ENCODE measurements at places on chromosomes 6 and 20.

- H3K4me1 ChIP-seq, result peaks cover 2% of the 10 kb centered on the region
- no peak overlapping the region for H3K27ac ChIP-seq
- no peaks in the 10 kb centered on the region for H3K36me3 ChIP-seq
- DNase-seq, result no peak
Measured at GRCh38 chr20:19893356-19893755, 123.8 kb upstream of the NAA20 start.

DNA sequence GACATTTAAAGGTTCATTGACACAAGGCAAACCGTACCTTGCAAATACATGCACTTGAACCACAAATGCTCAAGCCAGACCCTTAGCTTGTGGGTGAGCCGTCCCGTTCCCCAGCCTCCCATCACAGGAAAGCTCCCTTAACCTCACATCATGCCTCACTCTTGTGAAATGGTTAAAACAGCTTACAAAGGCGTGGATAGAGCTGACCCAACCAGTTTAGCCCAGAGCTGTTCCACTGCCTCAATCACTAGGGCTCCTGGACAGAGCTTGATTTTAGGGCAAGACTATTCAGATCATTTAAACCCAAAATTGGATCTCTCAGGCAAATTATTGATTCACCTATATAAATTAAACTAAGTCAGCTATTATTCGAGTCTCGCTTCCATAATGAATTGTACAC lies 229.6 kb upstream of the TAB2 start:
- H3K4me3 ChIP-seq, result no peak overlapping the region
- H3K27ac ChIP-seq, result no peak overlapping the region
- H3K36me3 ChIP-seq, result no peaks in the 10 kb centered on the region
- H3K4me1 ChIP-seq, result peaks cover 11% of the 10 kb centered on the region
- H3K27me3 ChIP-seq, result no peaks in the 10 kb centered on the region

DNA sequence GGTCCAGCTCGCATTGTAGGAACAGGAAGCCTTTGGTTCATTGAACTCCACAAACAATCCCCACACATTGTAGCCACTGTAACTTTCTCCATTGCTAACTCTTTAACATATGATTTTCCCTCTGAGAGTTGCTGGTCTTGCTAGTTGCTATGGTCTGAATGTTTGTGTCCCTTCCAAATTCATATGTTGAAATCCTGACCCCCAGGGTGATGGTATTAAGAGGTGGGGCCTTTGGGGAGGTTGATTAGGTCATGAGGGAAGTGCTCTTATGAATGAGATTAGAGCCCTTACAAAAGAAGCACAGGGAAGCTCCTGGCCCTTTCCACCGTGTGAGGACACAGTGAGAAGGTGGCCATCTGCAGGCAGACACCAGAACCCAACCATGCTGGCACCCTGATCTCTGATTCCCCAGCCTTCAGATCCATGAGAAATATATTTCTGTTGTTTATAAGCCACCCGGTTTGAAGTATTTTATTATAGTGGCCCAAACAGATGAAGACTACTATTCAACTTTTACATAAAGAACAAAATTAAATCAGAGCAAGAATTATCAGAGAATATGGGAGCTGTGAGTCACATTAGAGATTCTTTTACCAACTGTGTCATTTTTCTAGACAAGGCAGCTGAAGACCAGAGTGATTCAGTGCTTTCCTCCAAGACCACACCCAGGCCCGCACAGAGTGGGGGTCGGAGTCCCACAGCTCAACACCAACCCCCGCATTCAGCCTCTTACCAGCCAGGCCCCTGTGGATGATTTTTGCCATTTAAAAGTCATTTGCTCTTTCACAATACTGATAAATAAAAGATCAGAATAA lies 143.0 kb downstream of the SAMD5 start:
- no peaks in the 10 kb centered on the region for H3K4me1 ChIP-seq
- H3K36me3 ChIP-seq, result no peaks in the 10 kb centered on the region
- DNase-seq, result no peak
- H3K27me3 ChIP-seq, result no peaks in the 10 kb centered on the region
- no peak overlapping the region for H3K27ac ChIP-seq

GRCh38 chr6:21277601-21278374 lies 315.8 kb upstream of the SOX4 start:
- H3K27ac ChIP-seq, result no peak overlapping the region
- no peaks in the 10 kb centered on the region for H3K27me3 ChIP-seq
- no peak overlapping the region for H3K4me3 ChIP-seq

GRCh38 chr6:41704028-41704427 lies 31.4 kb downstream of the TFEB start:
- no peaks in the 10 kb centered on the region for H3K36me3 ChIP-seq
- no peak overlapping the region for H3K4me3 ChIP-seq
- no peak for DNase-seq
- H3K4me1 ChIP-seq, result peaks cover 5% of the 10 kb centered on the region

DNA sequence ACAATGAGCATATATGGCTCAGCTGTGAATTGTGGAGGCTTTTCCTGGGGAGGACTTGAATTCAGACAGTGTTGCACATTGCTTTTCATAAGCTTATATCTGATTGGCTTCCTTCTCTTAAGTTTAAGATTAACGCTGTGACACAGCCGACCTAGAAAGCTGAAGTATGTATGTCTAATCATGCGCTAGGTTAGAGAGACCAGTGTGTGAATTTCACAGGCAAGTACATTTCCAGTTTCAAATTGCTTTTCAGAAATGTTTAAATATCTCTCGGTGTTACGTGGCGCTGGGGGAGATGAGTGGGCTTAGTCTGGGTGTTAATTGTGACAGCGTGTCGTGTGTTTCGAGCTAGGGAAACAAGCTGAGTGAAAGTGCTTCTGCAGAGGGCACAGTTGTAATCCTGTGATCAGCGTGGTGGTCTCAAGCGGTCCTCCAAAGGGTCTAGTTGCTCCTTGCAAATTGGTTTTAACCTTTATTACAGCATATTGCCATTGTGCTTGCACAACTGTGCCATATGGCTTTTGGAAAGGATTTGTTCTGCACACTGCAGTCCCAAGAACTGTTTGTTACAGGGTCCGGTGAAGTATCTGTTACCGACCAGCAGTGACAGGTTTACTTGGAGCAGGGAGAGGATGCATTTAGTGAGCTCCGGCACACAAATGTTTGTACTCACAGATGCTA lies 166.6 kb downstream of the SASH1 start:
- no peak overlapping the region for H3K27ac ChIP-seq
- H3K27me3 ChIP-seq, result no peaks in the 10 kb centered on the region
- no peak for DNase-seq
- H3K36me3 ChIP-seq, result no peaks in the 10 kb centered on the region

DNA sequence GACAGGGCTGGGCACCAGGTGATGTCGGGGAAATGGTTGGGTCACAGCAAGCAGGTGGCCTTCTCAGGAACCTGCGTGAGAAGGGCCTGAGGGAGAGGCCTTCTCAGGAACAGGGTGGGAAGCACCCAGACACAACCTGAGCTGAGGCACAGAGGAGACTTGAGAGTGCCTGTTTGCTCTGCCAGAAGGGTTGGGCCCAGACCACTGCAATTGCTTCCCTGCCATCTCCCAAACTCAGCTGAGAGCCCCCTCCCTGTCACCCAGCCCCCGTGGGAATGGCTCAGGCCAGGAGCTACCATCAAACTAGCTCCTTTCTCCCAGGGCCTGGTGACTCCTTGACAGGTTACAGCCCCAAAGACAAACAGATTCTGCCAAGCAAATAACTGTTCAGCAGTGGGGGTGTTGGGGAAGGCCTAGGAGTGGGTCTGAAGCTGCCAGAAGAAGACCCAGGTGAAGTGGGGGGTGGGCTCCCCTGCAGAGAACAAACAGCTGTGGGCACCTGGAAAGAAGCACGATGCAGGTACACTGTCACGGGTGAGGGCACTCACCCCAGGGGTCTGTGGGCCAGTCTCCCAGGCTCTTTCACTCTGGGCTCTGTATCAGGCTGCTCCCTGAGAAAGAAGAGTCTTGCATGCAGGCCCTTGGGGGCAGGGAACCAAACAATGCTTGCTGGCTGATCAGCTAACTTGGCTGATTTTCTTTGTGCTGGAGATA lies 30.4 kb upstream of the SPDEF start:
- DNase-seq, result no peak
- peaks cover 10% of the 10 kb centered on the region for H3K36me3 ChIP-seq
- no peak overlapping the region for H3K27ac ChIP-seq
- no peaks in the 10 kb centered on the region for H3K4me1 ChIP-seq
- H3K4me3 ChIP-seq, result no peak overlapping the region

DNA sequence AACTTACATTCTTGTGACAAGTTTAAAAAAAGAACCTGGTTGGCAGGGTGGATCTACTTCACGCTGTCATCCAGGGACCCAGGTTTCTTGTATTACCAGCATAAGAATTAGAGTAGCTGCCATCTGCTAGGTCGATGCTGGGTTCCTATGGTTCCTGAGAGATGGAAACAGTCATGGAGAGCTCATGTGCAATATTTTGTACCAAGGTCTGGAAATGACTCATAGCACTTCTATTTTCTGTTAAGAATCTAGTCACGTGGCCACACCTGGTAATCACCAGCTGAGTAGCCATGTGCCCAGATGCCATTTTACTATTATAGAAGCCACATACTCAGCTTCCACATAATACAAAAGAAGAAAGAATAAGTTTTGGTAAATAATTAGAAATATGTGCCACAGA lies 171.3 kb downstream of the CD83 start:
- no peak overlapping the region for H3K27ac ChIP-seq
- H3K27me3 ChIP-seq, result no peaks in the 10 kb centered on the region
- no peak overlapping the region for H3K4me3 ChIP-seq
- no peaks in the 10 kb centered on the region for H3K36me3 ChIP-seq
- no peaks in the 10 kb centered on the region for H3K4me1 ChIP-seq
- no peak for DNase-seq

GRCh38 chr20:40668449-40669228 lies 20.4 kb downstream of the MAFB start:
- no peaks in the 10 kb centered on the region for H3K27me3 ChIP-seq
- H3K27ac ChIP-seq, result no peak overlapping the region
- no peaks in the 10 kb centered on the region for H3K36me3 ChIP-seq
- no peak overlapping the region for H3K4me3 ChIP-seq

DNA sequence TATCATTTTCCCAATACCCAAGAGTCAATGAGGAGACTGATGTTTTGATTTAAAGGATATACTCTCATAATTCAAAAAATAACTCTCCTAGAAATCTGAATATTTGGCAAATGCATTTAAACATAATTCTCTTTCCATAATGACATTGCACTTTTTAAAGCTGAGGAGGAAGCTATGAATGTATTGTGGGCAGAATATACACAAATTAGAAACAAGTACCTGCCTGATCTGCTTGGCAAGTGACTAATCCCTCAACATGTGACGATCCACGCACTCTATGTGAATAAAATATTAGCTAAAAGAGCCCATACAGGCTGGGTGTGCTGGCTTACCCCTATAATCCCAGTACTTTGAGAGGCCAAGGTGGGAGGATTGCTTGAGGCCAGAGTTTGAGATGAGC lies 88.3 kb upstream of the CCDC28A start:
- H3K4me3 ChIP-seq, result no peak overlapping the region
- no peak for DNase-seq
- no peaks in the 10 kb centered on the region for H3K4me1 ChIP-seq
- H3K36me3 ChIP-seq, result no peaks in the 10 kb centered on the region
- H3K27ac ChIP-seq, result no peak overlapping the region

DNA sequence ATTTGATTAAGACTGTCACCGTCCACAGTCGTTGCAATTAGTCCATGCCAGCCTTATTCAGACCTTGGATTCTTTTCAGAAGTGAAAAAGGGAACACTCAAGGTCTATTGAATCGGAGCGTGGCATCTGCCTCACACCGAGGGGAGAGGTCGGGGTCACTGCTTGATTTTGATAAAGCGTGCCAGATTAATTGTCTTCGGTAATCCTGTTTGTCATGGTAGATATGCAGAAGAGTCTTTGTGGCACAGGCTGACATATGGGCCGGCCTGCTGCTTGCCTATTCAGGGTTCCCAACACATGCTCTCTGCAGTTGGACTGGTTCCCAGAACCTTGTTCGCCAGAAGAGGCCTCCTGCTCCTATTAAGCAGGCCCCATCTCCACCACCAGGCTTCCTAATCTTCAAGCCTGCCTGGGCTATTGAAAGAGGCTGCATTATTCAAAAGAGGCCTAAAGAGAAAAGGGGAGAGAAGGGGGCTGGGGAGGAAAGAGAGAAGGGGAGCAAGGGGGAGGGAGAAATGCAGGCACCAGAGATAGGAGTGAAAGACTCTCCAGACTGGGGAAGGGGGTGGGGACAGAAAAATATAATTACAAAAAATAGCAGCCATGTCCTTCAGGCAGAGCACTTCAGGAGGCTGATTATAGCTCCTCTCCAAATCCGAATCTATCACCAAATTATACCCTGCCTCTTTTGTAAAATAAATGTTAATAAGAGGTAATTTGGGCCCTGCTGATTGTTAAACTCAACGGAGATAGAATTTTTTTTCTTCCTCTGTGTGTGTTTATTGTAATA lies 611.3 kb downstream of the HDGFL1 start:
- H3K27me3 ChIP-seq, result no peaks in the 10 kb centered on the region
- H3K4me1 ChIP-seq, result no peaks in the 10 kb centered on the region
- no peaks in the 10 kb centered on the region for H3K36me3 ChIP-seq
- H3K4me3 ChIP-seq, result no peak overlapping the region
- peak; percentile 44 for DNase-seq
- H3K27ac ChIP-seq, result no peak overlapping the region

GRCh38 chr6:25027221-25027916 lies 91.6 kb upstream of the RIPOR2 start:
- no peak overlapping the region for H3K27ac ChIP-seq
- no peak overlapping the region for H3K4me3 ChIP-seq
- no peak for DNase-seq
- H3K4me1 ChIP-seq, result no peaks in the 10 kb centered on the region
- H3K36me3 ChIP-seq, result no peaks in the 10 kb centered on the region

DNA sequence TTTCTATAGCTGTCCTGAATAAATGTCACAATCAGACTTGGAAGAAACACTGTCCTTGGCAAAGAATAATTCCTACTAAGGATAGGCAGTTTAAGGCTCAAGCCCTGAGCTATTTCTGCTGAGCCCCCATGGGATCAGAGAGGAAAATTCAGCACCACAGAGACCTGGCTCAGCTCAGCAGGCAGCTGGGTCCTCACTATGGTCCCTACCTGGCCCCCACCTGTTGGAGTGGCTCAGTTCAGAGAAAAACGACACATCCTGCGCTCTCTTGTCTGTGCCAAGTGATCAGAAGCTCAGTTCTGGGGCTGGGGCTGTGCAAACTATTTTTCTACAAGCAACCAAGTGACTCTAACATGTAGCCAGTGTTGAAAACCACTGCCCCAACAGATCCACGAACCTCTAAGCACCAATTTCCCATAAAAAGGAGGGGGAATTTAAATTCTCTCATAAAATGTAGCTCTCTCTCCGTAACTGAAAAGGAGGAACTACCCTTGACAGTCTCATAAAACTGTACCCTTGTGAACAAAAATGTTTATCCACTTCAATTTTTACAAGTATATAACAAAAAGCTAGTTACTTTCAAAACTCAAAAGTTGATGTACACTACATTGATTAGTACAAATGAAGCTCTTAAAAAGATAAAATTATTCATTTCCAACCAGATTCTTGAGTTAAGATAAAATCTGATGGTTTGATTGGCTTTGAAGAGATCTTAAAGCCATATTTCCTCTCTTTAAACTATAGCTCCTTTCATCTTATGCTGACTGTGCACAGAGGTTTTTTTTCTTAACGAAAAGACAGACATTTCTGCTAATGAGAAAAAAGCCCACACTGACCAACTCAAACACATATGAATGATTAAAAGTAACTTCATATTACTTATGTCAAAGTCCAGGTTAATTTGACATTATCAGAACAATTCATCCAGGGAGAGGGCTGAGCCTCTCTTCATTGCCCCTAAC lies 52.0 kb downstream of the KIF13A start:
- H3K27ac ChIP-seq, result no peak overlapping the region
- no peaks in the 10 kb centered on the region for H3K36me3 ChIP-seq
- no peaks in the 10 kb centered on the region for H3K27me3 ChIP-seq
- H3K4me3 ChIP-seq, result no peak overlapping the region

GRCh38 chr6:168131464-168132415 lies 52.7 kb upstream of the FRMD1 start:
- H3K27me3 ChIP-seq, result no peaks in the 10 kb centered on the region
- no peaks in the 10 kb centered on the region for H3K4me1 ChIP-seq
- H3K4me3 ChIP-seq, result no peak overlapping the region
- no peak for DNase-seq
- no peak overlapping the region for H3K27ac ChIP-seq
- H3K36me3 ChIP-seq, result no peaks in the 10 kb centered on the region
